Activated CD8-positive, alpha-beta memory T cell treated with anti-CD3 and anti-CD28 coated beads for 1 hour (primary cell): ENCODE measurements at places on chromosomes 2 and 18.

DNA sequence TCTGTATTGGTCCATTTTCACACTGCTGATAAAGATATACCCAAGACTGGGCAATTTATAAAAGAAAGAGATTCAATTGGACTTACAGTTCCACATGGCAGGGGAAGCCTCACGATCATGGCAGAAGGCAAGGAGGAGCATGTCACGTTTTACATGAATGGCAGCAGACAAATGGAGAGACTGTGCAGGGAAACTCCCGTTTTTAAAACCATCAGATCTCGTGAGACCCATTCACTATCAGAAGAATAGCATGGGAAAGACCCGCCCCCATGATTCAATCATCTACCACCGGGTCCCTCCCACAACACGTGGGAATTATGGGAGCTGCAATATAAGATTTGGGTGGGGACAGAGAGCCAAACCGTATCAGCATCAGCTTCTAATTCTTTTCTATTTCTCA, 217.0 kb downstream of the ANAPC1 start:
- no peak for DNase-seq

DNA sequence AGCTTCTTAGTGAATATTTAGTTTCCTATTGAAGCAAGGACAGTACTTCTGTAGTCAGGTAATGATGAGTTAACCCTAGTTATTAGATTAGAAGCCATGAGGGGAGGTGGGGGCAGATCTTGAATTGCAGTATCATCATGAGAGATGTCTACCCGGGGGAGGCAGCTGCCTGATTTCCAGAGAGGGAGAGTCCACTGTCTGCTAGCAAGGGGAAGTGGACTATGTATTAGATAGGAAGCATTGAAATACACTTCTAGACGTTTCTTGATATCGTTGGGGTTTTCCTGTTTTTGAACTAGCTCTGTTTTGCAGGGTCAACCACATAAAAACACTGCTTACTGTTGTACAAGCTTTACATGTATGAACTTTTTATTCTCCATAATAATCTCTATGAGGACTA, 38.8 kb downstream of the APLF start:
- DNase-seq = no peak

- no peak for DNase-seq
These were observed 144.3 kb upstream of the DAPL1 start for GRCh38 chr2:158650646-158651357.

DNA sequence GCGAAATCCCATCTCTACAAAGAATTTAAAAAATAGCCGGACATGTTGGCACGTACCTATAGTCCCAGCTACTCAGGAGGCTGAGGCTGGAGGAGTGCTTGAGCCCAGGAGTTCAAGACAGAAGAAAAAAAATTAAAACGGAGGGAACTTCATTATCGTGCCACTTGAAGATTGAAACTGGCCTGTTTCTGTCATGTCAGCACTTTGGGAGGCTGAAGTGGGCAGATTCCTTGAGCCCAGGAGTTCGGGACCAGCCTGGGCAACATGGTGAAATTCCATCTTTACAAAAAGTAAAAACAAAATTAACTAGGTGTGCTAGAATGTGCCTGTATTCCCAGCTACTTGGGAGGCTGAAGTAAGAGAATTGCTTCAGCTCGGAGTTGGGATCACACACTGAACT, 3.0 kb upstream of the TEX44 start:
- DNase-seq = no peak

DNA sequence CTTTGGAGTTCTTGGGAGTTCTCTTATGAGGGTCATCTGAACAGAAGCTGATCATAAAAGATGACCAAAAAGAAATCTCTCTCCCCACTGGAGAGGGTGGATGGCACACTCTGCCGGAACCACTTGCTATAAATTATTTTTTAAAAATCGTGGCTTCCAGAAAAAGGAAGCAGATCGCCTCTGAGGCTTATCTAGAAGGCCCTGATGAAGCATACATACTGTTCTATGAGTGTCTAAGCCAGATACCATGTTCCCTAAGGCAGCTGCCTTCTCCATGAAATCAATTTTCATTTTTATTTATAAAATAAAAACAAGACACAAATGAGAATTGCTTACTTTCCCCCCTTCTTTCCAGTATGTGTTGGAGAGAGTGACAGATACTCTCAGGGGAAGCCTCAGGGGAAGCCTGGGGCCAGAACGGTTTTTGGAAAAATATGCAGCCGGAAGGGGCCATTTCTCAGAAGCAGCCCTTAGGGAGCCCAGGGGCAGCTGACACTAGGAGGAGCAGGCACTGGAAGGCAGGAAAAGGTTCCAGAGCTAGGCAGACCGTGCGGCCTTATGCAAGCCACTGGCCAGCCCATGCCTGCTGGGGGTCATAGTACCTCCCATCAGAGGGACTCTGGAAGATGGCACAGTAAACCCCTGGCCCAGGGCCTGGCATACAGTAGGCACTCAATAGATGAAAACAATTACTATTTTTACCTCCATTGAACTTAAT, 130.6 kb downstream of the CABLES1 start:
- DNase-seq = no peak

GRCh38 chr2:226020176-226020575, 620.7 kb downstream of the NYAP2 start:
- no peak for DNase-seq

- no peak for DNase-seq
These were observed 302.1 kb downstream of the LRP1B start for GRCh38 chr2:141828761-141829160.

DNA sequence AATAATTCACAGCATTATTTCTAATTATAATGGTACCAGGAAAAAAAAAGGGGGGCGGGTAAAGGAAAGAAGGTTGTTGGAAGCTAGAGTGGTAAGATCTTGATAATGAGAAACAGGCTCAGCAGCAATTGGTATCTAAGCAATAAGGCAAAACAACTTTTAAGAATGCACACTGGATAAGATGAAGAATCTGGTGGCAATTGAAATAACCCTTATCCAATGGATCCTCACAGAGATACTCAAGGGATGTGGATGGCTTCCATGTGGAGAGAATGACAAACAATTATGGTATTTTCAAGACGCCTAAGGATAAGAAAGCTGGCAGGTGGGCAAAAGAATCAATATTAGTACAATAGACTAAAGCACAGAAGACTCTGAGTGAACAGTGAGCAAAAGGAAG, 153.6 kb downstream of the UPP2 start:
- DNase-seq = no peak

GRCh38 chr18:63454497-63454896, 22.3 kb upstream of the SERPINB5 start:
- no peak for DNase-seq

DNA sequence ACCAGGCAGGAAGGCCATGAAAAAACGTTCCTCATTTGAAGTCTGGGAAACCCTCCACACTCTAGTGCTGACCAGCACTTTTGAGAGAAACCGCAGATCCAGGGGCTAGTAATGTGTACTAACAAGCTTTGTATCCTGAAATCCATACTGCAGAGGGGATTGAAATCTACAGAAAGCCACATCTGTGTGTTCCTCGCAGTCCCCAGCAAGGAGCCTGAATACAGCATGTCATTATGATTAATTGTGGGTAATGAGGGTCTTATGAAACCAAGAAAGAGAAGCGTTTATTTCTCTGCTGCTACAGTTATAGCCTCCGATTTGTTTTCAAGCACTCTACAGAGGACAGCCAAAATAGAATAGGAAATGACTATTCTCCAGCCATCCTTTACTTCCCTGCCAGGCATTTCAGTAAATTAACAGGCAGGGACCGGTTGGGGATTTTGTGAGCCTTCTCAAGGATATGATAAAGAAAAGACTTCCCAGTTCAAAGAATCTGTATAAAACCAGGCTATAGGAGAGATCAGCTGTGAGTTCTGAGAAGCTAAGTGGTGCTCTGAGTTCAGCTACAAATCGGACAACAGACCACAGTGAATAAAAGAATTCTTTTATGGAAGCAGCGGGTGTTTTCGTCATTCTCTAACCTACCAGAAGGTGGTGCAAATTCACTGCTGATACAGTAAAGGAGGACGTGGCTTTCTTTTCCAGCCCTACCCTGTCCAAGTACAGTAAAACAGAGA, 133.4 kb downstream of the INSIG2 start:
- DNase-seq = no peak

- DNase-seq = no peak
These were observed 17.6 kb downstream of the ADAM17 start for GRCh38 chr2:9538000-9538507.

GRCh38 chr2:187453078-187453641, 5.1 kb upstream of the CALCRL start:
- DNase-seq = no peak

DNA sequence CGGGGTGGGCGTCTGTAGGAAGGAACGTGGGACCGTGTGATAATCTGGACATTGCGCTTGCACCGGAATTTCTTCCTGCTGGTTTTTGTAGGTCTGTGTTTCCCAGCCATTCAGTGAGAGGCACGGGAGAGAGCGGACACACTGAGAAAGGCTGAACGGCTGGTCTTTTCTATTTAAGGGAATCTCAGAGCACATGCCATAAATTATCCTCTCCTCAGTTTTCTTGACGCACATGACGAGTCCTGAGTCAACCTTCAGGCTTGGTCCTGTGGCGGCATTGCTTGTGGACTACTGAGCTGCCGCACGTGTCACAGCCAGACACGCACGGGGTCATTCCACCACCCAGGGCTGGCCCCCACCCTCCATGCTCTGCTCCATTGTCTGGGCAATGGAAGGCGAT, 519.3 kb upstream of the ID2 start:
- no peak for DNase-seq

DNA sequence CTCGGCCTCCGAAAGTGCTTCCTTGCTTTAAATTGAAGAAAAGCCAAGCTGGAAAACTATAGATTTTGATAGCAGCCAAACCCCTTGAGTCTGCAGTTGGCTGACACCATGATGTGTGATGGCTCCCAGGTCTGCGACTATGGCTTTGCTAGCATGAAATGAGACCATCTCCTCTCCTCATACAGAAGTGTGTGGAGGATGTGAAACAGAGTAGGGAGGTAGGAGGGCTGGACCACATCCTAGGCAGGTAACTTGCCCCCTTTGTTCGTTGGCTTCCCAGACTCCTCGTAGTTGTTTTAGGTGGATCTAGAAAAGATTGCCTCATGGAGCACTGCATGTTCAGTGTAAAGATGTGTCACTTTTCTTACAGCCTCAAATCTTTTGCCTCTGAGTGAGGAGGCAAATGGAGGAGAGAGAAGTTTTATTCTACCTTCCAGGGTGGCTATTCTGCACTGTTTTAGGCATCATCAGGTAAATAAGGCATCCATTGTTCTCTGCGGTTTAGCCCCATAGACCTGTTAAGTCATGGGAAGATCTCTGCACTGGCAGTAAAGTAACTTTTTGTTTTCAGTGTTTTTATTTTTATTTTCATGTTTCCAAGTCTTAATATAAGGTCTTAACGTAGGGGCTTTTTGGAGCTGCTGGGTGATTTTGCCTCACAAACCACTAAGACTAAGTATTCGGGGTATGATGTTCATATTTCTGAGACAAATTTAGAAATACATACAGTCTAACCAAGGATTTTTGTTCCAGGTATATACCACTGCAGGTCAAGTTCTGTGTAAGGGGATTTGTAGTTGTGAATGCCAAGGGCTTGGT, 40.1 kb downstream of the MGAT5 start:
- no peak for DNase-seq

- DNase-seq = no peak
These were observed 62.0 kb downstream of the GLI2 start for GRCh38 chr2:120797421-120798221.

DNA sequence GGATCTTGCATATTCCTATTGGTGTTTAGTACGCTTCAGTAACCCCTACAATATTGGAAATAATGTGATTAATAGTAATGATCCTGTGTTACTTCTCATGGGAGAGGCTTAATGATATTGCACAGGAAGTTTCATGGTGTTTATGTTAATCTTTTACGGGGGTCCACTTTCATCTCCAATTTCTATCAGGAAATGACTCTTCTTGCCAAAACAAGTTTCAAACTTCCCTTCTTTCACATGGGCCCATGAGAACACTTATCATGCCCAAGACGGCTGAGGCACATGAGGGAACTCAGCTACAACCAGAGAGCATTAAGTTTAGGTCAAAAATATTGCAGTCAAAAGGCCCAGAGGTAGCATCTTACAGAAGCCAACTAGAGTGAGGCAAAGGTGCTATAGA, 7.6 kb downstream of the ERBB4 start:
- no peak for DNase-seq

GRCh38 chr2:220273082-220273481, 645.7 kb downstream of the SLC4A3 start:
- no peak for DNase-seq

- no peak for DNase-seq
These were observed 18.0 kb upstream of the DAPL1 start for GRCh38 chr2:158777077-158777476.

GRCh38 chr2:45433363-45433762, 177.7 kb downstream of the SRBD1 start:
- DNase-seq = no peak

- DNase-seq = no peak
These were observed 25.6 kb downstream of the METTL21A start for GRCh38 chr2:207599636-207600035.

DNA sequence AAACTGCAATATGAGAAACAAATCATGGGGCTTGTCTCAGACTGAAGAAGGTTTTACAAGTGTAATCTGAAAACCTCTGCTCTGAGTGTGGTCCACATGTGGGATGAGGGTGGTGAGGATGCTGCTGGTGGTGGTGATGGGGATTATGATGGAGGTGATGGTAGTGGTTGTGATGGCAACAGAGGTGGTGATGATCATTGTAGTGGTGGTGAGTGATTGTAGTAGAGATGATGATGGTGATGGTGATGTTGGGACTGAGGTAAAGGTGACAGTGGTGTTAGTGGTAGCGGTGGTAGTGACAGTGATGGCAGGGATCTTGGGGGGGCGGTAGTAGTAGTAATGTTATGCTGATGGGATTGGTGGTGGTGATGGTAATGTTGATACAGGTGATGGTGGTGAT, 217.8 kb downstream of the ANAPC1 start:
- no peak for DNase-seq

- no peak for DNase-seq
These were observed 148.9 kb upstream of the BCL2L11 start for GRCh38 chr2:110971811-110972210.

GRCh38 chr2:33013684-33014110, 66.9 kb downstream of the LTBP1 start:
- no peak for DNase-seq

DNA sequence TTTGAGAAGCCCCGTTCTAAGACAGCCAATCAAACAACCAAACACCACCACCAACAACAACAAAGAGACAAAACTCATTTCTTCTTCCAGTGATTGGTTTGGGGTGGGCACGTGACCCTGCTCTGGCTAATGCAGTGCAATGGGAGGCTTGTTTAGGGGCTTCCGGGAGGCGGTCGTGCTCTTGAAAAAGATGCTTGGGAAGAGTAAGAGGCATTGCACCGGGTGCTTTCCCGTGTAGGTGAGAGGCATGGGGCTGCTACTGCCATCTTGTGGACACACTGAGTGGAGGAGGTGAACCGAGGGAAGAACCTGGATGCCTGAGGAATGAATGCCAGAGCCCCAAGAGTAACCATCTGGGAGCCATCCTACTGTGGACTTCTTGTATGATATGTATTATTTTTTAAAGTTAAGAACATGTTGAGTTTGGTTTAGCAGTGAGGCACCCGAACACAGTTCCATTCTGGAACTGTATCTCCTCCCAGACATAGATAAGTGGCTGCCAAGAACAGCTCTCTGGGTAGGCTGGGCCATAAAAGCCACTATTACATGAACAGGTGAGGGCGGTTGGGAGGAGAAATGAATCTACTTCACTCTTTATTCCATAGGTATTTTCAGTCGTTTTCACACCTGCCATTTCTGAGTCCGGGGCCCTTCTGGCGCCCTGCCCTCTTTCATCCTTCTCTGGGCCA, 19.1 kb upstream of the ARHGAP25 start:
- no peak for DNase-seq

- DNase-seq = no peak
These were observed 34.9 kb upstream of the NEDD4L start for GRCh38 chr18:58009166-58009565.

- DNase-seq = no peak
These were observed 12.5 kb upstream of the SLC38A11 start for GRCh38 chr2:164967781-164968228.
